ENCODE measurements at places on chromosomes 16 and 17.

- no peak for DNase-seq
Observed at GRCh38 chr16:30166202-30166902, 17.1 kb upstream of the CORO1A start.

- no peak for DNase-seq
Observed at GRCh38 chr17:80233202-80233601, 13.0 kb downstream of the SLC26A11 start.

DNA sequence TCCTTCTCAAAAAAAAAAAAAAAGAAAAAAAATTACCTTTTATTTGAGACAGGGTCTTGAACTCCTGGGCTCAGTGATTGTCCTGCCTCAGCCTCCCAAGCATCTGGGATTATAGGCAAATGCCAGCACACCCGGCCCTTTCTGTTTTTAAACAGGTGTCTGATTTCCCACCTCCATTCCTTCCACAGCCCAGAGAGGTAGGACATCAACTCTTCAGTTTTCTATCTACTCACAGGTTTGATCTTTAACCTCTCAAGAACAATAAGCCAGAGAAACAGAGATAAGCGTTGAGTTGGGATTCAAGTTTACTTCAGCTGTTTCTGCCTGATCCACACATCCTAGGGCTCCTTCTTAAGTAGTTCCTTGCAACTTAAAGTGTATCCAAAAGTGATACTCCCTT lies 41.5 kb upstream of the TEX2 start:
- DNase-seq, result no peak

- no peak for DNase-seq
Observed at GRCh38 chr16:55697867-55698266, 42.1 kb downstream of the SLC6A2 start.

- DNase-seq, result no peak
Observed at GRCh38 chr16:87620201-87620495, 17.8 kb downstream of the JPH3 start.

DNA sequence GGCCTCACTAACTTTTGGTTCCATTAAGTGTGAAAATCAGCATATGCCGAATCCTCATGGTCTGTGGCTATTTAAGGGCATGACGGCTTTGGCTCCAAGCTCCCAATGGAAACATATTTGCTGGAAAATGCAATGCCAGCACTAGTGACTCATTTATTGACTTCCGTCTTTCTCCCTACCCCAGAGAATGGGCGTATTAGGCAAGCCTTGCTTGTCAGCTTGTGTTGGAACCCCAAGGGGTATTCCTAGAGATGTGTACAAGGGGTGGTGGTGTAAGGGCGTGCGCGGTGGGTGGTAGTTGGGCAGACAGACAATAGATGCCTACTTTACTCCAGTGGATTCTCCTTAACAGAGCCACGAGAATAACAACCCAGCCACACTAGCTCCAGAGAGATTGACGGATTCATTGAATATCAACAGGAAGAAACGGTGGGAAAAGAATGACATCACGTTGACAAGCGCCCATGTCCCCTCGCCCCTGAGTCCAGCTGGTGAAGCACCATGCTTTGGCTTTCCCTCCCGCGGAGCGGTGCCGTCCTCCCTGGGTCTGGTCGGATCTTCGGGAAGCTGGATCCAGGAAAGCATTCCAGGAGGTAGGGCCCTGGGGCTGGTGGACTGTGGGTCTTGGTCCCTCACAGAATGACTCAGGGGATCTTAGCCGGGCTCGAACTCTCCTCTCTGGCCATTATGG lies 10.3 kb downstream of the CD300LB start:
- DNase-seq, result no peak

DNA sequence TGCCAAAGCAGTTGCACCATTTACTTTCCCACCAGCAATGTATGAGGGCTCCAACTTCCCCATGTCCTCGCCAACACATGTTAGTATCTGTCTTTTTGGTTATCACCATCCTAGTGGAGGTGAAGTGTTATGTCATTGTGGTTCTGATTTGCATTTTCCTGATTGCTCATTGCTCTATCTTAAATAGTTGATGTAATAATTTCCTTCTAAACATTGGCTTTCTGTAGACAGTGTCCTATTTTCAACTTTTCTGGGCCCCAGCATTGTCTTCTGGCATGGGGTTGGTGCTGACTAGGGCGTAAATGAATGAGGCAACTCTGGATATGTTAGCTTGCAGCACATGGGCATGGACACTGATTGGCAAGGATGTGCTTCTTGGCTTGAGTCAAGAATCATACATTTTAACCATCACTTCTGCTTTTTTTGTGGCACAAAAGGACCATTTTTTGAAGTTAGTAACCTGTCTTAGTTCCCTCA lies 25.1 kb downstream of the PLCG2 start:
- DNase-seq, result no peak

DNA sequence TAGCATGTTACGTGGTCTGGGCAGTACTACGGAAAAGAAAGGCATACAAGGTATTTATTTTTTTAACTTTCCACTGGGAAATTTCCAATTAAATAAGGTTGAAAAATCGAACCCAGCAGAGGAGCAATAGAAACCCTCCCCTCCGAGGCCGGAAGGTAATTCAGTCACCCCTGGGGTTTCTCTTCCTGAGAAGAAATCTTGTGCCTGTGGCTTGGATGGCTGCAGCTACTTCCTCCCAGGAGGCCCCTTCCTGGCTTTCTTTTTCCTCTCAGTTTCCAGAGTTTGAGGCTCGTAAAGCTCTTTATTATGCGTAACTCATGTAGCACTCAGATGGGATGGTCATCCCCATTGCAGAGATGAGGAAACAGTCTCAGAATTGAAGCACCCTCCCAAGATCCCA lies 140.3 kb downstream of the ASIC2 start:
- DNase-seq, result no peak

GRCh38 chr16:11161439-11161838 lies 94.6 kb downstream of the SOCS1 start:
- DNase-seq, result no peak

- no peak for DNase-seq
Observed at GRCh38 chr17:57477522-57478362, 221.4 kb downstream of the MSI2 start.

DNA sequence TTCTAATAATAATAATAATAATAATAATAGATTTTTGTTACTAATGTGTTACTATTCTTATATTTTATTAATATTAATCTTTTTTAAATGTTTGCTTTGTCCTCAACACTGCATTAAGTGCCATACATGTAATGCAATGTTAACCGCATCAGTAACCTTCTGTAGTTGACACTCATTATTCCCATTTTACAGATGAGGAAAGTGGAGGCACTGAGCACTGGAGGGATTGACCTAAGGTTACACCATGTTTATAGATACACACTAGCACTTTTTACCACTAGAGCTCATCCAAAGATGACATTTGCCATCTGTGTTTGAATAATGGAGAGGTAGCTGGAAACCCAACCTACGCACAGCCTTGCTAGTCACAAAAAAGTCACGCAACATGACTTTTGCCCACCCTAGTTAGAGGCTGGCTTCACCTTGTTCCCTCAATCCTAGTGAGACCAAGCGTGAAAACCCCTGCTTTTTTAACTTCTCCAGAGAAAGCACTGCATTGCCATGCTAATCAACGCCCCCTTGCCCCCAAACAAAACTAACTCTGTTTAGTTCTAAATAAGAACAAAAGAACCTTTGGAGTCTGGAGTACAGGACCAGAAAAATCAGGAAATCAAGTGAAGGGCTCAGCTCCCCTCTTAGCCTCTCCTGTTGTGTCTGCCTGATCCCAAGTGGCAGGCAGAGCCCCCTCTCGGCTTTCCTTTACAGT lies 2.3 kb downstream of the ARSG start:
- no peak for DNase-seq

DNA sequence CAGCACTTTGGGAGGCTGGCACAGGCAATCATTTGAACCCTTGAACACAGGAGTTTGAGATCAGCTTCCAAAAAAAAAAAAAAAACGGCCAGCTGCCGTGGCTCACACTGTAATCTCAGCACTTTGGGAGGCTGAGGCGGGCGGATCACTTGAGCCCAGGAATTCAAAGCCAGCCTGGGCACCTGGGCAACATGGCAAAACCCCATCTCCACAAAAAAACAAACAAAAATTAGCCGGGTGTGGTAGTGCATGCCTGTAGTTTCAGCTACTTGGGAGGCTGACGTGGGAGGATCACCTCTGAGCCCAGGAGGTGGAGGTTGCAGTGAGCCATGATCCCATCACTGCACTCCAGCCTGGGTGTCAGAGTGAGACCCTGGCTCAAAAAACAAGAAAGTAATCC lies 39.0 kb downstream of the GRB2 start:
- DNase-seq, result no peak

- no peak for DNase-seq
Observed at GRCh38 chr16:50677351-50677750, 3.8 kb downstream of the SNX20 start.

DNA sequence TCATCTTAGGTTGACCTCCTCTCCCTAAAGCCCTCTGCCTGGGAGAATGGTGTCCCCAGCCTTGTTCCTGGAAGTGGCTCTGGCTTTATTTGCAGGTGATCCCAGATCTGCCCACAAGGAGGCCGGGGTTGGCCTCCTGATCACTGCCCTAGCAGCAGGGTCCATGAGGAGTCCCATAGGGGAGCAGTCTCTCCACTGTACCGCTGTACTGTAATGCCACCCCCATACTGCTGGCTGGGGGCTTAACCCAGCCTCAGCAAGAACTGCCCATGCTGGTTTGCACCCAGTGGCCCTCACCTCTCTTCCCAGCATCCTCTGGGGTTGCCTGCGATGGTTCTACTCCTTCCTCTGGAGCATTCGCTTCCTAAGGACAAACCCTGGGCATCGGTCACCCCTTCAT lies 39.1 kb downstream of the PSME3IP1 start:
- no peak for DNase-seq

- no peak for DNase-seq
Observed at GRCh38 chr16:86942151-86943051, 364.1 kb downstream of the FOXL1 start.
